Substantia nigra (tissue), 51 donors: ENCODE measurements at places on chromosomes 13 and 19.

DNA sequence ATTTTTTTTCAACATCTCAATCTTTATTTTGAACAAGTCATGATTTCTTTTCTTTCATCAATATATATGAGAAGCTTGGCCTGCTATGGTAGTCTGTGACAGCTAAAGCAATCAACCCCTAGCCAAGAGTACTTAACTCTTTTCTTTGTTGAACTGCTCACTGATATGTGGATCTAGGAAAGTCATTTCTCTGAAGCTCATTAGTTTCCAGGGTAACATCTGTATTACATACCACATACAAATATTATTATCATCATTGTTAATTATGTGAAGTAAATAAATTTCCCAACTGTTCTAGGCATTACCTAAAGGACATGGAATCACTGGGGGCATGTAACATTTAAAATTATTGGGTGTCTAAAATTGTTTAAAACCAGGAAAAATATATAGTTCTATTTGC, 267.3 kb downstream of the DCT start:
- no peak for DNase-seq

DNA sequence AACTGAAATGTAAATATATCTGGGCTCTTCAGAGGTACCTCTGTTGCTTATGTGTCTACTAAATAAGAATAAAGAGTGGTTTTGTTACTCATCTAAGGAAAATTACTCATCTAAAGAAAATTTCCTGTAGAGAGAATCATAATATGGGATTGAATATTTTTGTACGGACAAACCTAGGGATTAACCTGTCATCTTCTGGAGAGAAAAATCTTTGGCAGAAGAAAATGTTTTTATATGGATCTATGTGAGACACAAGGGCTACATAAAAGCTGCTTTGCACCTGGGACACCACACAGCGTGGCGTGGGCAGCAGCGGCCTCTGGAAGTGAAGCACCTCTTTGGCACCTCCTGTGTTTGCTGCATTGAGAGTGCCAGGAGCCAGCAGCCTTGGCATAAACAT, 242.9 kb upstream of the DACH1 start:
- no peak for DNase-seq

DNA sequence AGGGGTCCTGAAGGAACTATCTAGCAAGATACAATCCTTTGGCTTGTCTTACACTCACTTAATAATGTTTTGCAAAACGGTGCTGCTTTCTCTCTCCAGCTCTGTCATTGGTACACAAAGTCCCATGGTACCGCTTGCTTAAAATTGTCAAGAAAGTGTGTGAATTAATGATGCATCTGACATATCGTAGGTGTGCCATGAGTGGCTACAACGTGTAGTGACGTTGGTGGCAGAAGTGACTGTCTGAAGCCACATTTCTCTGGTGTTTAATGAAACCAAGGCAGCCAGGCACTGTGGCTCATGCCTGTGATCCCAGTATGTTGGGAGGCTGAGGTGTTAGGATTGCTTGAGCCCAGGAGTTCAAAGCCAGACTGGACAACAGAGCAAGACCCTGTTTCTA, 2.6 kb downstream of the HSH2D start:
- no peak for DNase-seq

GRCh38 chr19:27746691-27747380, 1466.1 kb downstream of the UQCRFS1 start:
- no peak for DNase-seq

GRCh38 chr19:30028992-30029343, 86.9 kb downstream of the URI1 start:
- DNase-seq = no peak

GRCh38 chr19:41308450-41309179, 1.4 kb upstream of the CCDC97 start:
- peak; percentile 98 for DNase-seq

DNA sequence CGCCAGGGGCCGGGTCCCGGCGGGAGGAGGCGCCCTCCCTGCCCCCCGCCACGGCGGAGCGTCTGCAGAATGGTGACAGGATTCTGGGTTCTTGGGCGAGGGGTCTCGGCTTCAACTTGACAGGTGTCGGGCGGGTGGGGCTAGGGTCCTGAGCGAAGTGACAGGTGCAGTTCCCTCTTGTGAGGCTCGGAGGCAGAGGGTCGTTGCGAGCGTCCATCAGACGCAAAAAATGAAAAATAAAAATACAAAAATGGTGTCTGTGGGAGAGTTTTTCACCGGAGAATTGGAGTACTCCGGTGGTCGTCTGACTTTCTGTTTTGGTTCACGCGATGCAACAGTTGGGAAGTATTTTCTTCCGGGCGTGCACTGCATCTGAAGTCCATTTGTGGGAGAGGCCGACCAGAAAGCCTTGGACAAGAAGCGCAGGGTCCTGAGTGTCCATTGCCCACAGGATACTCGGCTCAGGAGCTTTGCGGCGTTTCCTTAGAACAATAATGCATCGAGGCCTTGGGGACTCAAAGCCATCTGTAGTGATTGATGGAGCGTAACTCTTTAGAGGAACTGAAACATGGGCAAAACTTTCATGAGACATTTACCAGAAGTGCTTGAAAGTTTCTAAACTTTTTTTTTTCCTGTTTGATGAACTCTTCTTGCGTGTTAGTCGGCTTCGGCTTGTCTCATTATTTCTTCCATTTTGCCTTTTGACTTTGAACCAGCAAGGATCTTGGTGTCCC, 759 bp downstream of the RB1 start:
- DNase-seq = peak; percentile 57

DNA sequence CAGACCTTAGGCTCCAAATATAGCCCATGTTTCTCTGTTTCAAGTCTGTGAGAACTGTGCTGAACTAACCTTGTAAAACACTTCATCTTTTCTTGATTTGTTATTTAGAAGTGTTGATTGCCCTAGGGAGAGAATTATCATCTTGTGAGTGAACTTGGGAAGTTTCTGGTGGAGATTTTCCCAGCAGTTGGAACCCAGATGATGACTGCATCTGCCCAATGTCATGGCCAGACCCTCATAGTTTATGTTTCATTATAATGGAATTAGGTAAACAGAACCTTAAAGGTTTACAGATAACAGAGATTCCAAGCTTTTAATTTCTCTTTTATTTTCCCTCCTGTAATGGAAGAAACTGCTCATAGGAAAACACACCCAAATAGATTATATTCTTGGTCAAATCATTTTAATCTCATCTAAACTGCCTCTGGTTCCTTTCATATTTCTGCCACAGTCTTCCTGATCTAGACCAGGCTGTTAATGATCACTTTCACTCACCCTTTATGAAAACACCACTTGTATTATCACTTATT, 569.1 kb downstream of the KCTD12 start:
- DNase-seq = no peak
